EL (cell line): ENCODE measurements at places on chromosomes 4 and X.

DNA sequence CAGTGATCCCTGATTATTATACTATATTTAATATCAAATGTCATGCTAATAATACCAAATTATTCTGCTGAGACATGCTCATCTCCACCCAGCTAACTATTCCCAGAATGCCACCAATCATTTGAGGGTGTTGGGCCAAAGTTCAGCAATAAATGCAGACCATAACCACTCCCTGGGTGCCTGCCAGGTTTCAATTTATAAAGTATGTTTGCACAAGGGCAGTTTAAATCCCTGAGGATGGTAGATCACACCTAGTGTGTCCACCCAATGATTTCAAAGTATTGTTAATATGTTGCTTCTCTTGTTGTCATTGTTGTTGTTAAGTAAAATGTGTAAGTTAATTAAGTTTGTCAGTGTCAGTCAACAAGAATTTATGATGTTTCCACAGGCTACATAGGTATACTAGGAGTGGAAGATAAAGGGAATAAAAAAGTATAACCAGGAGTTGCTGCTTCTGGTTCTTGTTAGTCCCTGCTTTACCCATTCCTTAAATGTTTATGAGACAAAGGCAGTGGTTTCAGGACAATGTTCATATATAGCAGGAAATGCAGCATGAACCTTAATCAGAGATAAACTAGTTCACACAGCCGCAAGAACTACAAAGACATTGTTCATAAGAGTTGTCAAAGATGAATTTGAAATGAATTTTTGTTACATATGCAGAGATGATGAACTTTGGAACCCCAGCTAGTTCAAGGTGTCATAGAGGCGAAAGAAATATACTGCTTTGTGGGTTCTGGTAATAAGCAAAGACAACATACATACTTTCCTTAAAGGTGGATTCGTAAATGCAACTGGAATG is 25.5 kb downstream of the HPGD start:
- DNase-seq, result no peak

DNA sequence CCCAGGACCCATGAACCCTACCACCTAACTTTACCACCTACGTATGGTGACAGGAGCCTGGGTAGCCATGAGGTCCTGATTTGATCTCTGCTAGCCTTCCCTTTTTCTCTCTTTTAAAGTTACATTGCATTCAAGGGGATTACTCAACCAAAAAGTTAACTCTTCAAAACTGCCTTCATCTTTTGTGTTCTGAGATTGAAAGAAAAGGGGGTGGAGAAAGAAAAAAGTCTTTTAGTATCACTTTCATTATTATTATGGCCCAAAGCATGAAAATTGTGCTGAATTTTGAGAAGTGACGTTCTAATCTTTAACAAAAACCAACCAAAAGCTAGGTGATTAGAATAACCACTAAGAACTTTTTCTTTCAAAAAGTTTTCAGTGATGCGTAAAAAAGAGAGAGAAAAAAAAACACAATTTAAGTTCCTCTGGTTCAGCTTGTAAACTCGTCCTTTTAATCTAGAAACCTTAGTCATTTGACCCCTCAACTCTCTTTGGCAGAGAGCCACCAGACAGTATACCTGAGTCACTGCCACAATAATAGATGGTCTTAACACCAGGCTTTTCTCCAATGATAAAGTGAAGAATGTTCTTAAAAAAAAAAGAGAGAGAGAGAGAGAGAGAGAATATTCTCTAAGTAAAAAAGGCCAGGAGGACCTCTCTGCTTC is 347.4 kb upstream of the FGF13 start:
- no peak for DNase-seq

DNA sequence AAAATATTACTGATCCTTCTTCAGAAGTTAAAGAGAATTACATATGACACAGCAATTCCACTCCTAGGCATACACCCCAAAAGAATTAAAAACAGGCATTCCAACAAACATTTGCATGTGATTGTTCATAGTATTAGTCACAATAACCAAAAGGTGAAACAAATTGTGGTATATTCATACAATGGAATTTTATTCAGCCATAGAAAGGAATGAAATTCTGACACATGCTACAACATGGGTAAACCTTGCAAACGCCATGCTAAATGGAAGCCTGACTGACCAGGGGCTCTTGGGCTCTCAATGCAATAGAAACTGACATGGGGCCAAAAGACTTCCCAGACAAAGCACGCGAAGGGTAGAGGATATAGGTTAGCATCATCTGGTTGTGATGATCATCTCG is 62.1 kb upstream of the S100G start:
- DNase-seq, result no peak

DNA sequence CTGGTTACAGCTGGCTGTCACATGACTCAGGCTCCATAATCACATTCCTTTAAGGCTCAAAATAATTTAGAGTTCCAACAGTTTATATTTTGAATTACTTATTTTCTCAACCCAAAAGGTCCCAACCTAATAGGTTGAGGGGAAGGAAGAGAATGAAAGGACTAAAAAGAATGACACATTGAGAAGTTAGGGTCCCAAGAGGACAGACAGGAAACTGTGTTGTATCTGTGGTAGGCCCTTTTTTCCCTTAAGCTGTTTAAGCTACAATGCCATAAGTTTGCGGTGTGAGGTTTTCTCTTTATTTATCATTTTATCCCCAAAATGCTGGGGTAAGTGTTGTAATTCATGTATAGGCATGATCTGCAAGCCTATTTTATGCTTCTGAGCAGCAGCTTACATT is 290.2 kb downstream of the ZNF674 start:
- peak; percentile 13 for DNase-seq

DNA sequence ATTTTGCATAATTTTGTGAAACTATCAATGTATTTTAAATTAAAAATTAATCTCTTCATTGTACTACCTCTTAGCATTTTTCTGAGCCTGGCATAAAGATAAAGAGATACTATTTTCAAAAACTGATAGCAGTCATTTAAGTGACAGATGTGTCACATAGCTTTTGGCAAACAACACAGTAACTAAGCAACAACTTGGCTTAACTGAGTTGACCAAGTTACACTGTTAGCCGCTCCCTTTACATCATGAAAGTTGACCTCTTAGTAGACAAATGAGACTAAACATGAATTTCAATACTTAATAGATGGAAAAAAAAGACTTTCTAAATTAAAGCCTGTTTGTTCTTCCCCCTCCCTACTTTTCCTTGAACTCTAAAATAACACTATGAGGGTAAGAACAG is 62.0 kb downstream of the ATP8A1 start:
- no peak for DNase-seq

- DNase-seq, result peak; percentile 64
These were observed 7.6 kb upstream of the OPHN1 start for GRCh38 chrX:68440940-68441339.

- DNase-seq, result no peak
These were observed 691.5 kb downstream of the KCTD8 start for GRCh38 chr4:43757147-43757546.
